ENCODE measurements at places on chromosomes 5 and 9. TPM values are rescaled to one million over a fixed set of nuclear protein-coding genes. Genes with fewer than 3 reads are reported as not detected.

- DNase-seq: no peak
These were observed 161.5 kb downstream of the NXNL2 start for GRCh38 chr9:88696501-88696900.

Gene PURA
- total RNA-seq: 10.6 TPM

DNA sequence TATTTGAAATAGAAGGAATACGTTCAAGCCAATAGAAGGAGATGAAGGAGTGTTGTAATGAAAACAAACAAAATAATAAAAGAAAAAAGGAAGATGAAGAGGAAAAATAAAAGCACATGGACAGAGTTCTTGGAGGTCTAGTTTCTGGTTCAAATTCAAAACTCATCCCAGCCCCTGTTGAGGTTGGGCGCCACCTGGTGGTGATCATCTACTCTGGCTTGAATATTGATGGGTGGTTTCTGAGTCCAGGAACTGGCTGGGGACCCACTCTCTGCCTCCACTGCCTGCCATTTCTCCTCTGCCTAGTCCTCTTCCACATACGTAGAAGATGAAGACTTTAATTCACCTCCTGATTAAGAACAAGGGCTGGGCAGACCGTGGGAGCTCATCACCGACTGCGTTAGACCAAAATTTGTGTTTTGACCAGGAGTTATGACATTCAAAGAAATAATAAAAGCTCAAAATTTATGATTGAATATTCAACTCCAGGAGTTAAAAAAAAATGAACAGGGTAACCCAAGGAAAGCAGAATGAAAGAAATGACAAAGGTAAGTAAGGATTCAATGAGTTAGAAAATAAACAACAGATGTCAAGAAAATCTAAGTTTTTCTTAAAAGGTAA lies 99.0 kb upstream of the SLC1A3 start:
- DNase-seq: peak; percentile 87

DNA sequence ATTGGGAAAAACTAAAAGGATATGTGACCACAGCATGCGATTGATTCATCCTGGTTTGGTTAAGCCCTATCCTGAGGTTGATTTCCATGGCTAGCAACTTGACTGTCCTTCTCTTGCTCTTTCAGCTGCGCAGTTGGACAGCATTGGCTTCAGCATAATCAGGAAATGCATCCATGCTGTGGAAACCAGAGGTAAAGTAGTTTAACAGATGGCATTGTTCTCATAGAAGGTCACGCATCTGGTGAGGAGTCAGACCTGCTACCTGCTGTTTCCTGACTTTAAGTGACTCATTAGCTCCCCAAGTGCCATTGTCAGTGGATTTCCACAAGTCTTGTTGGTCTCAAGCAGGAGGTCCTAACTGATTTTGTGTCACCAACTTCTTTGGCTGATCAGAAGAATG lies 266.9 kb downstream of the ARHGAP26 start:
- DNase-seq: no peak

Gene PIGO
- 15.8 TPM for total RNA-seq

DNA sequence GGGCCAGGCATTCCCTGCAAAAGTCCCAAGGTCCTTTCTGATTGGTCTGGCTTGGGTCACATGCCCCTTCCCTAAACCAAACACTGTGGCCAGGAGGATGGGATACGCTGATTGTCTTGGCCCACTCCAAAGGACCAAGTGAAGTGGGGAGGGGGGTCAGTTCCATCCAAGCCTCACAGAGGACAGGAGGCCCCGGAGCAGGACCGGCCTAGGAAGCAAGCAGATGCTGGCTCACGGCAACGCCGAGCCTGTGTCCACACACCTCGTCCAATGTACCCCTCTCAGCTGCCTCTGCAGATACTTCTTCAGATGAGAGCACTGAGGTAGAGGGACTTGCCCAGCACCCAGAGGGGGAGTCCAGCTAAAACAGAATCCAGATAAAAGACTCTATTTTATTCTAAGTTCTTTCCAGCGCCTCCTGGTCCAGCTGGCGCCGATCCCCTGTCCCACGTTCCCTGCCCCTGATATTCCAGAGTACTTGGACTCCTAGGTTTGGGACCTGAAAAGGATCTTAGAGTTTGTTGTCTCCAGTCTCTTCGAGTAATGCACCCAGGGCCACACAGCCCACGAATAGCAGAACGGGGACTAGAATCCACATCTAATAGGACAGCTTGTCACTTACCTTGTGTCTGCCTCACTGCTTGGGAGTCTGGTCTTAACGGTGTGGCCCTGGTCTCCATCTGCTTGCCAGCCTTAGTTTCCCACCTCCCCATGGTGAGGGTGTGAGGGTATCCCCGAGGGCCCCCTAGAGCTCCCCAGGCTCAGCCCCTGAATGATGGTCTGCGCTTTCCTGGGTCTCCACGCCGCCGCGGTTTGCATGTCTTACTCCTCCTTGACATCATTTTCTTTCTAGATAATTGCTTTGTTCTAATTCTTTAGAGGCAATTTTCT lies 72.4 kb upstream of the UNC5A start:
- no peak for DNase-seq

GRCh38 chr5:173538018-173538417 lies 78.4 kb downstream of the BOD1 start:
- no peak for DNase-seq

- DNase-seq: no peak
These were observed 274.1 kb downstream of the HSPA4 start for GRCh38 chr5:133325864-133326263.

DNA sequence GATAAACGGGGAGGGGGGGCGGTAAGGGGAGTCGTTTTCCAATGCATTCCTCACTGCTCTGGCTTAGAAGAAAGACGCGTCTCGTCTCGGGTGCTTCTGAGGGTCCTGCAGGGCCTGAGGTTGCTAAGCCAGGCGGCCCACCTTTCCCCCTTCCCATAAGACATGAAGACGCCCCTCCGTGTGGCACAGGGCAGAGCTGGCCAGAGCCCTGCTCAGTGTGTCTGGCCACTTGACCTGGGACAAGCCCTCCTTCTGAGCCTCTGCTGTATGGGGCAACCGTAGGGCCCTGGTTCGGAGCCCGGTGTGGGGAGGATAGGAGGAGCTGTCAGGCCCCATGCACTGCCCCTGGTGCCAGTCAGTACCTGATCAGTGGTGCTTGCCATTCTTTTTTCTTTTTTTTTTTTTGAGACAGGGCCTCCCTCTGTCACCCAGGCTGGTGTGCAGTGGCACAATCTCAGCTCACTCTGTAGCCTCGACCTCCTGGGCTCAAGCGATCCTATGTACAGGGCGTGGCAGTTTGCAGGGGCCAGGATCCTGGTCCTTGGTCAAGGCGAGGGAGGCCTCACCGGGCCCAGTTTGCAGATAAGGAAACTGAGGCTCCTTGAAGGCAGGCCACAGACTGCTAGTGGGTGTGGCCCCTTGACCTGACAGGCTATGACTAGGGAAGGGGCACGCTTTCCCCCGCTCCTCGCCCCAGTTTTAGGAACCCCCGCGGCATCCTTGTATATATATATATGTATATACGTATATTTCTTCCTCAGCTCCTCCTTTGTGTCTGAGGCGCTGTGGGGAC lies 172.3 kb upstream of the IER5L start:
- DNase-seq: no peak

Data from K562 (cell line).